Fibroblast of mammary gland (primary cell): ENCODE measurements at places on chromosomes 7 and 10.

GRCh38 chr10:79976999-79977398 is 28.1 kb upstream of the SFTPD start:
- DNase-seq = no peak

DNA sequence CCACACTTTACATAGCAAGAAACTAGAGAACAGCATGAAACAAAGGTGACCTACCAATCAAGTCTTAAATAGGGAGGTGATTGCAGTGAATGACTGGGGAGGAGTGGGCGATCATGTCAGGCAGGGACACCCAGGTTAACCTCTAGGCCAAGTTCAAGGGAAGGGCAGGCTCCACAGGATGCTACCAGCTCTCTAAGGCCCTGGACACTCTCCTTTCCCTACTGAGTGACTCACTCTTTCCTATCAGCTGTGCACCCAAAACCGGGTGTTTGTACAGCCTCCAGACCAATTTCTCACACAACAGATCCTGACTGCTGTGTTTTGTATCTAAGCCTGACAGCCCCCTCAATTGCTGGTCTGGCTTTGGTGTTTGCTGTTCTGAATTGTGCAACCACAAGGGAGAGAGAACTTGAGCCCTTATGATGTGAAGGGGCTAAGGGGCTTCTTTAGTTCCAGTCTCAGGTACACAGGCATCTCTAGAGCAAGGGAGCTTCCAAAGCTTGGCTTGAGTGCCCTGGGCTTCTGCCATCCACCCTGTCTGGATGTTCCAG is 107.8 kb downstream of the TBXAS1 start:
- peak; percentile 93 for DNase-seq

- DNase-seq = peak; percentile 44
Observed at GRCh38 chr10:110758898-110759297, 112.8 kb upstream of the PDCD4 start.

DNA sequence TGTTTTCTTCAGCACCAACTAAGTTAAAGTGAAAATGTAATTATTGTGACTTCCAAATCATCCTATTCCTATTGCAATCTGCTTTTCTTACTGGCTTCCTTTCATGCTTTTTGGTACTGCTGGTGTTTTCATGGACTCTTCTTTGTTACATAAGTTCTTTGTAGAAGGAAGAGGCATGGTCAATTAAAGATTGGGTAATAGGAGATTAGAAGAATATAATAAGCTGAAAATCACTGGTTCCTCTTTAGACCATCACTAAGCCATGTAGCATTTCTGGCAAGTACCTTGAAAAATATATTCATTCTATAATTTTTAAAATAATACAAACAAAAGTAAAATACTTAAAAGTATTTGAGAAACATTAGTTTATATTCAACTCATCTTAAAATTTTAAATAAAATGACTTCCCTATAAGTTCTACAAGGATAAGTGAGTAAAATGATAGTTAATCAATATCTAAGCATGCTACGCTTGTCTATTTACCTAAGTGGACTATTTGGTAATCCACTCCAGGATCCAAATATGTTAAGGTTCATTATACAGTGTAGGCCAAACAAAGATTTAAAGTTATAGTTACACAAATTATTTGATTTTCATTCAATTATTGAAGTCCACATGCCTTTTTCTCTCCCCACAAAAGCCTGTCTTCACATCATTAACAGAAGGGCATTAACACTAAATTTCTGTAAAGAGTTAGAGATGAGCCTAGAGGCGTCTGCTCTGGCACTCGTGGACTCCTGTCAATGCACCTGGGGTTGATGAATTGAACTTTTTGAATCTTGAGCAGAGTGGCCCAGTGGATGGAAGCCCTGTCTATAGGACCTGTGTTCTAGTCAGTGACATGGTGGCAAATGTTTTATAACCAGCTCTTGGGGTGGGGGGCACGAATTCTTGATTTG is 408.1 kb downstream of the INHBA start:
- no peak for DNase-seq

DNA sequence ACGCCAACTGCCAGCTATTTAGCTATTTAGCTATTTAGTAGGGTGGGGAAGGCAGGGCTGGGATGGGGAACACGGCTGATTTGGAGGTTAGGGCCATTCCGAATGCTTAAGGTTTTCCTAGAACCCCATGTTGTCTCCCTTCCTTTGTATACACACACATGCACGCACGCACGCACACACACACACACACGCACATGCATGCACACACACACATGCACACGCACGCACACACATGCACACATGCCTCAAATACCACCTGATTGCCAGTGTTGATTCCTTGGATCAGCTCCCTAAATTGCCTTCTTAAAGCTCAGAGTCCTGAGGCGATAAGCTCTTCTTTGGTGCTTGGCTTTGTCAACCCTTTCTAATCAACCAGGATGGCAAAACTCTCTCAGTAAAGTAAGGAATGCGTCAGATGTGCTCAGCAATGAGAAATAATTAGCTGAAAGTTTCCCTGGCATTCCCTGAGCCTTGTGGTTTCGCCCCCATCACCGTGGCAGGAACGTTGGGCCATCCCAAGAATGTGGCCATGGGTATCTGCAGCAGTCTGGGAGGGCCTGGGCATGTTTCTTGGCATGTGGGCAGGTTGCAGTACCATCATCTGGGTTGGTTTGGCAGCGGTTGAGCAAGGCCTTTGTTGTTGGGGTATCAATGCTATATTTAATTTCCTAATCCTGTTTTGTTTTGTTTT is 305.6 kb downstream of the LRMDA start:
- DNase-seq = no peak

GRCh38 chr10:129883626-129884397 is 80.3 kb downstream of the EBF3 start:
- no peak for DNase-seq

- no peak for DNase-seq
Observed at GRCh38 chr10:96578633-96579032, 8.2 kb downstream of the TM9SF3 start.

DNA sequence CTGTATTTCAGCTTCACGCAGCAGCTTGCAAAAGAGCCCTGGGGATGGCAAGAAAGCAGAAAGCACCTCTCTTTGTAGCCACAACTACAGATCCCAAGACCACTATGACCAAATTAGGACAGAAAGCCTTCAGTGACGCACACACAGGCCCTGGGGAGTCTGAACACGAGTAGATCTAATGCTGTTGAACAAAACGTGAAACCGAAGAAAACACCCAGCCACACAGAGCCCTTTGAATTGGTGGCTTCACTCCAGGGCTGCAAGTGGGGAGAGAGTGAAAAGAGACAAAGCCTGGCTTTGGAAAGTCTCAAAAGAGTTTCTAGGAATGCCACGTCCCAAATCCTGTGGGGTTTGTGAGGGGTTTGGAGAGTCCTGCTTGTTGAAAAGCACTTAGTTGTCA is 28.4 kb downstream of the PLXNA4 start:
- DNase-seq = peak; percentile 12

GRCh38 chr7:107167483-107168232 is 1.1 kb upstream of the HBP1 start:
- peak; percentile 93 for DNase-seq

GRCh38 chr7:32072397-32072796 is 2.2 kb upstream of the PDE1C start:
- no peak for DNase-seq

DNA sequence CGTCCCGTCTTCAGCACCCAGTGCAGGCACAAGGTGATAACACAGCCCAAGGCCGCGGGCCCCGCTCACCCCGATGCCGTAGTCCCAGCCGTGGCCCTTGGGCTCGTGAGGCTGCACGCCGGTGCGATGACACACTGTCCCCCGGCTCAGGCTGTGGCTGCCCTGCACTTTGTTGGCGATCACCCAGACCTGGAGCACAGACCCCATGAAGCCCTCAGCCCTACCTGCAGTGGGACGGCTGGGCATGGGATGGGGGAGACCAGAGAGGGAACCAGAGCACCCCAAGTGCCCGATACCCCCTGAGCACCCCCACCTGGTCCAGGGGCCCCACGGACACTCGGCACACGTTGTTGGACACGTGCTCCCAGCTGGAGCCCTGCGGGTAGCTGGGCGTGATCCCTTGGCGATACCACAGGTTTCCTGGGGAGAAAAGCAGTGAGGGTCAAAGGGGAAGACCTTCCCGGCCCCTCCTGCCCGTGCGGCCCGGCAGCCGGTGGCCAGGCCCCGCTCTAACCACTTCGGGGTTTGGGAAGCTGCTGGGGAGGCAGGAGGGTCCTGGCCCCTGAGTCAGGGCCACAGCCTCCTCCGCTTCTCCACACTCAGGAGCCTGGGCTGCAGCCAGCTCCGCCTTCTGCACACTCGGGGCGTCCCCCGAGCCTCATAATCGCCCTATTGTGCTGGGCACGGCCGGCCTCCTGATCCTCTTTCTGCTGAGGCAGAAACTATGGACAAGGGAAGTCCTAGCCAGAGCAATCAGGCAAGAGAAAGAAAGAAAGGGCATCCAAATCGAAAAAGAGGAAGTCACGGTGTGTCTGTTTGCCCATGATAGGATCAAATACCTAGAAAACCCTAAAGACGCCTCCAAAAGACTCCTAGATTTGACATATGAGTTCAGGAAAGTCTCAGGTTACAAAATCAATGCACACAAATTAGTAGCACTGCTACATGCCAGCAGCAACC is 6.7 kb downstream of the BHLHA15 start:
- DNase-seq = no peak

DNA sequence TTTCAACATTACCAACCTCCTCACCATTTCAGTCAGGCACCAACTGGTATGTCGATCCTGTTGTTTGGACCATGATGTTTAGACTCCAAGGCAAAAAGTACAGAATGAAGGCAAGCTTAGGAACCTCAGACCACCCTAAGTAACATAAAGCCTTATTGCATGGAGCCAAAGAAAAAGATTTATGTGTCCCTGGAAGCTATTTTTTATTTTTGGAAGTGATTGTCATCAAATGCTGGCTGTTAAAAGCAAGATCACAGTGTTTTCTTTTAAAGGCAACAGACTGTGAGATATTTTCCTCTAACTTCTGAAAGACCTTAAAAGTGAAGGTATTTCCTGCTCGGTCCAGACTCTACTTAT is 8.2 kb downstream of the ASB15 start:
- no peak for DNase-seq

GRCh38 chr10:102208311-102209035 is 17.6 kb upstream of the ELOVL3 start:
- DNase-seq = peak; percentile 58

DNA sequence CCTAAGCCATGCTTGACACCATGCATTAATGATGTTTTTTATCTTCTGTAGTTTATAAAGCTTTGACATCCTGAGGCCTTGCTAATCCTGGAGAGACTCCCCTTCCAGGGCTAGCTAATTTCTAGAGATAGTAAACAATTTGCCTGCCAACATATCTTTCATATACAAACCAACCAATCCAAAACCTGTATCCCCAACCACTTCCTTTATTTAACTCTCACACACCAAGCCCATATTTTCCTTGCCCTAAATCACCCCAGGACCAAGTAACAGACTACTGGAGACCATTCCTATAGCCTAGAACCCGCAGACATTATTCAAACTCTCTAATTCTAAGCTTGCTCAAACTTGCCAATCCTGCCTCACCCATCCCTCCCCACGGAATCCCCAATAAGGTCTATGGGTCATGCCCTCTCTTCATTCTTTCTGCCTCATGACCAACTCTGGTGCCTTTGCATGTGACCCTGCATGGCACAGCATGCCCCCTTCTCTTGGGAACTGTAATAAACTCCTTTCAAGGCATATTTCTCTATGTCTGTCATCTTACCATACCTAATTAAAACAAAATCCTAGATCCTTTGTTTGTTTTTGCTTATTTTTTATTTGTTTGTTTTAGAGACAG is 116.6 kb upstream of the CACUL1 start:
- no peak for DNase-seq

DNA sequence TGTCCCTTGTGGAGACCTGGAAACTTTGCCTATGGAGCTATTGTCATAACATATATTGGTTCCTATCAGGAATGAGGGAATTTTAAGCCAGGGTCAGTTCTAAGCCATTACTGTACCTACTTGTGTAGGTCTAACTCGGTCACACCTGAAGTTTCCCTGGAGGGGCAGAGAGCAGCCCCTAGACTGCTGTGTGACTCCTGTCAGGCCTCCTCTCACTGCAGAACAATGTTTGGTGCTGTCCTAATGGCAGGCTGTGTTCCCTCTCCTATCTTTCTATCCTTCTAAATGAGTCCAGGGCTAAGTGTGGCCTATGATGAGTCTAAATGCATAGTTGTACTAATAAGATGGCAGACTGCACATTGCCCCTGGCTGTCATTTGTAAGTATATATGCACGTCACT is 14.2 kb downstream of the MBL2 start:
- no peak for DNase-seq

DNA sequence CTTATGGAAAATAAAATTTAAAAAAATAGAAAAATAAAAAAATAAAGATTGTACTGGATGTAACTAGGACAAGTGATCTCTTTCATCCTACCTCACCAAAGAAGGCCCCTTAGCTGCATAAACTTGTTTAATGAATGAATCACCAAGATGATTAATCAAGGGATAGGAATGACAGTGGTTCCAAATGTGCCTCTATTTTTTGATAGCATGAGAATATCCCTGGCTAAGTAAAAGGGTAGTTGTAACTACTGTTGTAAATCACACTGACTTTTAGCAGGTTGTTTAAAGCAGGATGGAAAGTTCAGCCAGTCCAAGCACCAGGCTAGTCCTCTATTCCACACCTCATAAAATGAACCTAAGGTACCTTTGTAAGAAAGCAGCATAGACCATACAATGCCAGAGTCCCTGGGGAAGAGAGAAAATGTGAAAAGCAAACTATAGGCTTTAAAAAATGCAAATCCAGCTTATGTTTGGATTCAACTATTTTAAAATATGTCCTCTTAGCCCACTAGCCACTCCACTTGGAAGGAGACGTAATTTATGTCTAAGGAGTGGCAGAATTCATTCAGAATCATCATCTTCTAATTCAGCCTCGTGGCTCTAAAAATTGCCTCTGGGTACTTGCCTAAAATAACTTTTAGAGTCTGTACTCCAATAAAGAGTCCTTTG is 126.8 kb downstream of the SKIDA1 start:
- DNase-seq = peak; percentile 62

- DNase-seq = no peak
Observed at GRCh38 chr10:78045237-78045636, 11.6 kb downstream of the RPS24 start.

- no peak for DNase-seq
Observed at GRCh38 chr7:31059551-31059950, 7.4 kb downstream of the ADCYAP1R1 start.

GRCh38 chr7:158676906-158677305 is 27.7 kb downstream of the NCAPG2 start:
- peak; percentile 37 for DNase-seq

DNA sequence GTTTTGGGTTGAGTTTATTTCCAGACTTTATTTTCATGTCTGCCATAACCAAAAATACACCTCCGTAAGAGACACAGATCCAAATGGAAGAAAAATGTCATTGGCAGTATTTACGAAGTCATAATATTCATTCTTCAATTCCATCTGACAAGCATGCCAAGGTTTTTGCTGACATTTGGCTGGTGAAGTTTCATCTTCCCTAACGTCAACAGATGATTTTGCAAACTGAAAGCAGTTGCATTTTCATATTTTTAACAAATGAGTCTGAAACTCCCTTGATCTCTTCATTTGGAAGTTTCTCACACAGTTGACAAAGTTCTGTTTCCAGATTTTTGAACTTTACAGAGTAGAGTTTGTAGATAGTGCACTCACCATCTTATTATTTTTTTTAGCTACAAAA is 114.5 kb downstream of the CALN1 start:
- DNase-seq = no peak

- DNase-seq = no peak
Observed at GRCh38 chr7:150432915-150433892, 17.2 kb upstream of the GIMAP8 start.

GRCh38 chr10:97922022-97922758 is 72.5 kb downstream of the GOLGA7B start:
- DNase-seq = no peak

GRCh38 chr7:55274156-55274555 is 91.0 kb upstream of the LANCL2 start:
- DNase-seq = no peak
